ENCODE measurements at places on chromosomes 5 and 9. TPM values are rescaled to one million over a fixed set of nuclear protein-coding genes. Genes with fewer than 3 reads are reported as not detected.

DNA sequence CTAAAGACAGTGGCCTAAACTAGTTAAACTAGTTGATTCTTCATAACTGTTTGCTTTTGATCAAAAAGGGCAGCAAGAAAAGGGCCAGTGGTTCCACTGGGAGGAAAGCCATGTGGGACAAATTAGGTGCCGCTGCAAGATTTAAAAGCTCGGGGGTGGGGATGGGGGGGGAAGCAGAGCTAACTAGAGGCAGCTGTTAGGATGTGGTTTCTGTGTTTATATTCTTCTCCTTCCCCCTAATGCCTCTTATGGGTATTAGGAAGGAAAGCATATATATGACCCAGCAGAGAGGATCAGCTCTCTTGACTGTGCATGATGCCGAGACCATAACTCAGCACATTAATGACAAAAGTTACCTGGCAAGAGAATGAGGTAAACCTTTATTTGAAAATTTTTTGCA lies 65.7 kb downstream of the EFNA5 start:
- peaks cover 15% of the 10 kb centered on the region for H3K27me3 ChIP-seq
- no peak overlapping the region for H3K4me3 ChIP-seq
- no peak overlapping the region for H3K27ac ChIP-seq
- H3K4me1 ChIP-seq = no peaks in the 10 kb centered on the region
- DNase-seq = no peak

GRCh38 chr9:89933578-89933977 lies 328.8 kb downstream of the GADD45G start:
- H3K27ac ChIP-seq = no peak overlapping the region
- H3K27me3 ChIP-seq = peaks cover 22% of the 10 kb centered on the region
- no peaks in the 10 kb centered on the region for H3K36me3 ChIP-seq
- H3K4me3 ChIP-seq = no peak overlapping the region

DNA sequence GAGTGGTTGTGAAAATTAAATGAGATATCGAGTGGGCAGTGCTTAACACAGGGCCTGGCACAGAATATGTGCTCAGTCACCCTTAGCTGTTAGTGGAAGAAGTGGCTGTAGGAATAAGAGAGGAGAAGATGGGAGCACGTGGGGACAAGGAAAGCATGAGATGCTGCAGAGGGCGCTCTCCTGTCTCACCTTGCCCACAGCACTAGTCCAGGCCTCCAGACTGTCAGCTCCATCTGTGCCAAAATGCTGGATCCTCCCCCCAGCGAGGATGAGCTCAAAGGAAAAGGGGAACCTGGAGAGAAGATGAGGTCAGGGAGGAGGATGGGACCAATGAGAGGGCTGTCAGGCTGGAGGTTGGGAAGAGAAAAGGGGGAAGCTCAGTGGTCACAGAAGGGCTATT lies 12.5 kb downstream of the ARAP3 start:
- no peak overlapping the region for H3K4me3 ChIP-seq
- H3K27ac ChIP-seq = no peak overlapping the region
- H3K4me1 ChIP-seq = peaks cover 8% of the 10 kb centered on the region
- no peaks in the 10 kb centered on the region for H3K36me3 ChIP-seq
- H3K27me3 ChIP-seq = no peaks in the 10 kb centered on the region

Gene C5orf22
- 29.9 TPM for total RNA-seq

DNA sequence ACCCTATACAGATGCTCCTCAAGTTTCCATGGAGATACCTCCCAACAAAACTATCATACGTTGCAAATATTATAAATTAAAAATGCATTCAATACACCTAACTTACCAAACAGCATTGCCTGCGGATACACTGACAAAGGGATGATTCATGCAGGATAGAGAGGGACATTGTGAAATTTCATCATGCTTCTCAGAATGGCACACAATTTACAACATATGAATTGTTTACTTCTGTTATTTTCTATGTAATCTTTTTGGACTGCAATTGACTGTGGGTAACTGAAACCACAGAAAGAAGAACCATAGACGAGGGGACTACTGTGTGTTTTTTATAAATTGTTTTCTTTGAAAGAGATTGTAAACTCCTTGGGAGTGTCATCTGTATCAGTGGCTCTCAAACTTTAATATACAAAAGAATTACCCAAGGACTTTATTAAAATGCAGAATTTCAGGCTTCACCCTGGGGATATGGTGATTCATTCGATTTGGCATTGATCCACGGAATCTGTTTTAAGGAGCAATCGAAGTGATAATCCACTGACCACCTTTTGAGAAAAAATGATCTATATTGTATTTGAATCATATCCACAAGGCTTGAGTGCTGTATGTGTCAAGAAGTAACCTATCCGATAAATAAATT lies 146.4 kb downstream of the SGCD start:
- H3K4me3 ChIP-seq = no peak overlapping the region
- no peaks in the 10 kb centered on the region for H3K36me3 ChIP-seq
- no peak for DNase-seq
- no peak overlapping the region for H3K27ac ChIP-seq

- no peak overlapping the region for H3K4me3 ChIP-seq
- peaks cover 4% of the 10 kb centered on the region for H3K4me1 ChIP-seq
- H3K36me3 ChIP-seq = no peaks in the 10 kb centered on the region
Observed at GRCh38 chr5:65382582-65382981, 99.1 kb downstream of the ADAMTS6 start.

Gene GRPEL2
- total RNA-seq = 29.7 TPM

DNA sequence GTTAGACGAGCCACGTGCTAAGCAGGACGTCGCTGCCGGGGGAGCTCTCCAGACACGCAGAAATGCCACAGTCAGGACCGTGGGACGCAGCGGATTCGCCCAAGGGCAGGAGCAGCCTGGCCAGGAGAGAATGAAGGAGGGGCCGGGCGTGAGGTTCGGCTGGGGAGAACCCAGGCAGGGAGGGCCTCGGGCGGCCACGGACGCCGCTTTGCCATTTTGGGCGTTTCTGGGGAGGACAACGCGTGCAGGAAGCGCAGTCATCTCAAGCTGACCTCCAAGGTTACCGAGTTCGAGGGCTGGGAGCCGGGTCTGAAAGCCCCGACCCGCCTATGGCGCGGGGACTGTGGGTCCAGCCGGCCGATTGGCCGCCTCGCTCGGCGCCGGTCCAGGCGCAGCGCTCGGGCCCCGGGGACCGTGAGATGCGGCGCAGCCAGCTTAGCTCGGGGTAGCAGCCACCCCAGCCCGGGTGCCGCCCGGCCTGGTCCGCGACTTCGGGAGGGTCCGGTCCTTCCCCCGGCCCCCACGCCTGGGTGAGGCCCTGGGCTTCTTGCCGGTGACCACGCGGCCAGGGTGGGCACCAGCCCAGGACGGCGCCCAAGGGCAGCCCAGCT lies 760 bp upstream of the MAN1B1 start:
- H3K4me1 ChIP-seq = peaks cover 22% of the 10 kb centered on the region
- H3K36me3 ChIP-seq = peaks cover 12% of the 10 kb centered on the region
- H3K27me3 ChIP-seq = no peaks in the 10 kb centered on the region
- peak; percentile 65 for DNase-seq

Gene LCP2
- total RNA-seq = 444 TPM

- DNase-seq = no peak
- H3K36me3 ChIP-seq = no peaks in the 10 kb centered on the region
- H3K27ac ChIP-seq = no peak overlapping the region
Observed at GRCh38 chr9:38697776-38698300, 22.1 kb downstream of the FAM240B start.
